ENCODE measurements at places on chromosomes 5 and 9.

DNA sequence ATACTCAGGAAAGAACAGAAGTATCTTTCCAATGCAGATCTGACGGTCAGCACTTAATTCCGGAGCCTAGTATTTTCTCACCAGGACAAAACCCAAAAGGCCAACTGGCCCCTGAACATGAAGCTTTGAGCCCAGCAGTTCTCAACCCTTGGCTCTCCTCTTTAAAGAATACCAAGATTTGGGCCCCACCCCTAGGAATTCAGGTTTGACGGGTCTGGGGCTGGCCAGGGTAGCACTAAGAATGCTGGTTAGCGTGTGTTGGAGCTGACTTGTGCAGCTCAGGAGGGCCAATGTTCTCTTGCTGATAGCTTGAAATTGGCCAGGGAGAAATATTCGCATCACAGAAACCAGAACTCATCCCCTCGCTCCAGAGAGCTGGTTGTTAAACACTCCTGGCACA lies 88.3 kb upstream of the PTCH1 start:
- DNase-seq = no peak

GRCh38 chr9:71758277-71758676 lies 10.0 kb downstream of the CEMIP2 start:
- no peak for DNase-seq

DNA sequence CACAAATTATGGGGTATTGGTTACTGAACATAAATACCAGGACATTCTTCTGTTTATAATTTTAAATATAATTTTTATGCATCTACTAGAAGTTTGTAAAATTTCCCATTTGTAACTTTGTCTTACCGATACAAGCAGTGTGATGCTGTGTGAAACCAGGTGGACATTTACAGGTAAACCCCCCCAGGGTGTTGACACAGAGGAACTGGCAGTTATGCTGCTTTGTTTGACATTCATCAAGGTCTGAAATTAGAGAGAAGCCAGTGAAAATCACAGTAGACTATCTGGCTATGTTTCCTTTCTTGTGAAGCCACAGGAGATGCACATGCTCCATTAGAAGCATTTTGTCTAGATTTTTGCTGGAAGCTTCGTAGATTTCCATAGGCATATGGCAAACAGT lies 190.9 kb downstream of the SLC12A2 start:
- DNase-seq = no peak

DNA sequence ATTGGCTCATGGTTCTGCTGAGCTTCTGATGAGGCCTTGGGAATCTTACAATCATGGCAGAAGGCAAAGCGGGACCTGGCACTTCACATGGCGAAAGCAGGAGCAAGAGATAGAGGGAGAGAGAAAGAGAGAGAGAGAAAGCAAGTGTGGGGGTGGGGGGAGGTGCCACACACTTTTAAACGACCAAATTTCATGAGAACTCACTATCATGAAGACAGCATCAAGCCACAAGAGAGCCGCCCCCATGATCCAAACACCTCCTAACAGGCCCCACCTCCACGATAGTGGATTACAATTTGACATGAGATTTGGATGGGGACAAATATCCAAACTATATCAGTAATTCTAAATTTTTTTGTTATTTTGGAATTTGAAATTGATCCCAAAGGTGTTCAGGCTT lies 553.9 kb downstream of the PRR16 start:
- no peak for DNase-seq

- no peak for DNase-seq
Measured at GRCh38 chr5:68033029-68033428, 182.5 kb upstream of the PIK3R1 start.

- no peak for DNase-seq
Measured at GRCh38 chr5:33105521-33105941, 335.2 kb upstream of the TARS1 start.

DNA sequence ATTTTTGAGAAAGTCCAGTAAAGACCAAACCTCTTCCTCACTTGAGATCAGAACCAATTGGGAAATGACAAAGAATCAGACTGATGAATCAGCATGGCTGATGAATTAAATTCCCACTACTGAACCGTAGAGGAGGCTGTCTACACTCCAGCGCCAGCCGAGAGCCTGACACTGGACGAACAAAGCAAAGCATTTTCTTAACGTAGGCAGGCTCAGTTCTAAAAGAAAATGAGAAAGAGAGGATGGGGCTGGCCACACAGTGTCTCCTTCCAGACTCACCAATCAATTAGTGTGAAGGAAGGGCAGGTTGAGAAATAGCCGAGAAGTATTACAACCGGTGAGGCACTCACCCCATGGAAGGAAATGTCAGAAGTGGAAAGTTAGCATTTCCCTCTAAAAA lies 49.4 kb downstream of the ITGA1 start:
- peak; percentile 43 for DNase-seq

GRCh38 chr9:532707-533106 lies 308.8 kb upstream of the DMRT1 start:
- DNase-seq = no peak

DNA sequence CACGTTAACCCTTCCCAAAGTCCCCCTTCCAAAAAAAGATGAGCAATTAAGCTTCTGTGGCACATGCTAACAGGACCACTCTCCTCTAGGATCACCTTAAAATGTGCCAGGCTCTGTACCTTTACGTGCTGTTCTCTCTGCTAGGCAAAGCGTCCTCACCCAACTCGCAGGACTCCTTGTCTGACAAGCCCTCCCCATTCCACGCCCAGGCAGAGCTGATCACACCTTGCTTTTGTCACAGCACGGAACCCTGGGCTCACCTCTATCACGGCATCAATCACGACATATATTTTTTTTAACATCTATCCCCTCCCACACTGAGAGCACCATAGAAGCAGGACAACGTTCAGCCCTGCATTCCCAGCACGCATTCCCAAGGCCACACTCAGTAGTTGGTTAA lies 47.1 kb downstream of the CDK5RAP2 start:
- no peak for DNase-seq

DNA sequence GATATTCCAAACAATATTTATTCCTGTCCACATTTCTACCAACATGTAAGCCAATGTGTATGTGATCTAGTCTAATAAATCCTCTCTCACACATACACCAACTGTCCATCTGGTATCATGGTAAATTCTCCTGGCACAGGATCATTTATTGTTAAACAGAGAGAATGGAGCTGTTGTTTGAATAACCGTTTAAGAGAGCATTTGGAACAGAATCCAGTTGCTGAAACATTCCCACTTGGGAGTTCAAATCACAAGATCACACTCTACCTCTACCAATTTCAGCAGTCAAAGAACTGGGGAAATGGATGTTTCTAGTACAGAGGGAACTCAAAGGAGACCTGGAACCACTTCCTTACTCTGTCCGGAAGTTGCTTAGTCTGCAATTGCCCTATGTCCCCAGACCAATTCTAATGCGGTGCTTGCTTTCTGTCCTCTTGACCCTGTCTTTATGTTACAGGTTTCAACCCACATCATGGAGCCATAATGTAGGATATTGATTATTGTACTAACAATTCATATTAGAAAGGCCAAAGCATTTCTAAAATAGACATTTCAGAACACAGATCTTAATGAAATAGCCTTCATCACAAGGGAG lies 488.4 kb downstream of the SEMA5A start:
- no peak for DNase-seq

DNA sequence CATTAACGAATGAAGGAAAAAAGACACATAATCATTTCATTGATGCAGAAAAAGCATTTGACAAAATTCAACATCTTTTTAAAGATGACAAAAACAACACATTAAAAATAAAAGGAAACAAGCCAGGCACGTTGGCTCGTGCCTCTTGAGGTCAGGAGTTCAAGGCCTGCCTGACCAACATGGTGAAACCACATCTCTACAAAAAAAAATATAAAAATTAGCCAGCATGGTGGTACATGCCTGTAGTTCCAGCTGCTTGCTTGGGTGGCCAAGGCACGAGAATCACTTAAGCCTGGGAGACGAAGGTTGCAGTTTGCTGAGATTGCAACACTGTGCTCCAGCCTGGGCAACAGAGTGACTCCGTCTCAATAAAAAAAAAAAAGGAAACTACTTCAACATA lies 77.0 kb downstream of the ERCC6L2 start:
- no peak for DNase-seq

- DNase-seq = no peak
Measured at GRCh38 chr5:84748313-84748712, 363.6 kb upstream of the EDIL3 start.

DNA sequence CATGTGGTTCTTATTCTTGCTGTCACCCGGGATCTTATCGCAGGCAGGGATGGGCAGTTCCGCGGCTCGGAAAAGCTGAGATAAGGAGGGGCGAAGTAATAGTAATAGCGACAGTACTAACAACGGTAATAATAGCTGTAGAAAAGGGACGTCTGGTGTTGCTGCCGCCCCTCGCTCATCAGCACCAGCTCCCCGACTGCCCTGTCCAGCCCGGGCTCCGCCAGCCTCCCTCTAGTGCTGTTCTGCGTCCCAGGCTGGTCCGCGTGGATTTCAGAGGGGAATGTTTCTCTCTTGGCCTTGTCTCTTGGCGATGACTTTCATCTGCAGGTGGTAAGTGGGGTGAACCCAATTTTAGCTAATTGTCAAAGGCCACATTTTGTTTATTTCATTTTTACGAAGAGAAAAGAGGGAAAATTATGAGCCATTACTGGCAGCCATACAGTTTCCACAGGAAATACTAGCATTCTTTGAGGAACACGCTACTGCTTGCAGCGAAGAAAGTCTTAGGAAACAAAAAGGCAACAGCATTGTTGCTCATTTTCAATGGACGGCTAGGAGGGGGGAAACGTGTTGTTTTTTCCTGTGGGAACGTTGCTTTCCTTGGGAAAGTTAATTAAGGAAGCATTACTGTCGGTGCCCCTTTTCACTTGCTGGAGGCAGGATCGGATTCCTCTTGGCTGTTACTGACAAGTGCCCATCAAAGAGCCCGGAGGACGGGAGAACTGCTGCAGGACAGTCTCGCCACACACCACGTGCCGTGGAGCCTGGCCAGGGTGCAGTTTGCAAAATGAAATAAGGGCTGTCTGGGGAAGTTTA lies 762 bp downstream of the SNCAIP start:
- peak; percentile 56 for DNase-seq

DNA sequence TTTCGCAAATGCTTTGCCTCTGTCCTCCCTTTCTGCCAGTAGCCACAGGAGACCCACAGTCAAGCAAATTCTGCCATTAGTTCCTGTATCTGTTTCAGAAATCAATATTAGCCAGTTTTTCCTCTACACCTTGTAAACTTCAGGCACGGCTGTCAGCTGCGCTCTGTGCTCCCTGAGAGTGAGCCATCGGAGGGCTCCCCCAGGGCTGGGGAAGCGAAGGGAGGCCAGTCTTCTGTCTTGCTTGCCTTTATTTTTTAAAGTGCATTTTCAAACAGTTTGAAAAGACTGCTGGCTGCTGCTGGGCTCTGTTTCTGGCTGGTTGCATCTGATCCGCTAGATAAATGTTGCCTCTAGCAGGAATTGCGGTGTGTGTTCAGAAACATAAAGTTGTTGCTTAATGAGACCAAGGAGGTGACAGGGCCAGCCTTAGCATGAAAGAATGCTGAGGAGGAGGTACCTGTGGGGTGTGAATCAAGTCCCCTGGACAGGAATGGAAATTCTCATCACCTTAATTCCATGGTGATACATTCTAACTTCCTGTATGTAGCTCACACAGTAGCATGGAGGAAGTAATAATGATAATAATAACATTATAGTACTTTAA lies 421.7 kb upstream of the KIF2A start:
- DNase-seq = no peak

DNA sequence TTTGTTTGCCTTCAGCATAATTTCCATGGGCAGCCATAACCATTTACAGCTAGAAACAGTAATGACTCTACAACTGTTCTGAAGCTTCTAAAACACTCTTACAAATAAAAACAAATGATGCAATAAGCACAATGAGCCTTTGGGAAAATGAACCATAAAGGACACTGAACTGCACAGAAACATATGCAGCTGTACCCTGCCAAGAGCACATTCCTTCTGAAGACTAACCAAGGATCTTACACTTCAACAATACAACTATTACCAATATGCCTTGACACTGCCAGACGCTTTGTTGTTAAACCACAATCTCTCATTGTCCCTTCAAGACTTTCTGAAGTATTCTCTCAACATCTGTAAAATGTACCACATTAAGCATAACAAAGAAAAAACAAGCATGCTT lies 104.2 kb upstream of the HMHB1 start:
- no peak for DNase-seq

GRCh38 chr9:109417054-109417453 lies 81.1 kb downstream of the PTPN3 start:
- DNase-seq = no peak

DNA sequence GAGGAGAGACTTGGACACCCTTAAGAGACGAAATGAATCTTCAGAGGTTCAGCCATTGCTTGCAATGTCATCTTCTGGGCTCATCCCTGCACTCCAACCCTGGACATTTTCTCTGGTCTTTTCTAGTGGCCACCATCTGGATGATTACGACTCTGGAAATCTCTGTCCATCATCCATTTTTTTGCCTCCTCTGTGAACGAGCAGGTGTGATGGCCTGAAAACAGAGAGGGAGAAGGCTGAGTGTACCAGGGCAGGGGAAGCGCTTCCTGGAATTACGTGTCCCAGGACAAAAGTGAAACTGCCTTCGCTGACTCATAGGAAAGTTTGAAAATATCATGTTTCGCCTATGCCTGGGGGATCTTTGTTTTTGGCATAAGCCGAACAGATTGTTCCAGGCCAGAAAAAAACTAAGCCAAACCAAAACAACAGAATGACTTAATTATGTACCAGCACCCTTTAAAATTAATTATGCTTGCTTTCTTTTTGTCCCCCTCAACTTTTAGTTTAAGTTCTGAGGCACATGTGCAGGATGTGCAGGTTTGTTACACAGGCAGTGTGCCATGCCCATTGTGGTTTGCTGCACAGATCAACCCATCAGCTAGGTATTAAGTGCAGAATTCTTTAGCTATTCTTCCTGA lies 31.9 kb downstream of the ANKRD33B start:
- DNase-seq = peak; percentile 21

- DNase-seq = peak; percentile 76
Measured at GRCh38 chr9:613771-614347, 227.6 kb upstream of the DMRT1 start.

DNA sequence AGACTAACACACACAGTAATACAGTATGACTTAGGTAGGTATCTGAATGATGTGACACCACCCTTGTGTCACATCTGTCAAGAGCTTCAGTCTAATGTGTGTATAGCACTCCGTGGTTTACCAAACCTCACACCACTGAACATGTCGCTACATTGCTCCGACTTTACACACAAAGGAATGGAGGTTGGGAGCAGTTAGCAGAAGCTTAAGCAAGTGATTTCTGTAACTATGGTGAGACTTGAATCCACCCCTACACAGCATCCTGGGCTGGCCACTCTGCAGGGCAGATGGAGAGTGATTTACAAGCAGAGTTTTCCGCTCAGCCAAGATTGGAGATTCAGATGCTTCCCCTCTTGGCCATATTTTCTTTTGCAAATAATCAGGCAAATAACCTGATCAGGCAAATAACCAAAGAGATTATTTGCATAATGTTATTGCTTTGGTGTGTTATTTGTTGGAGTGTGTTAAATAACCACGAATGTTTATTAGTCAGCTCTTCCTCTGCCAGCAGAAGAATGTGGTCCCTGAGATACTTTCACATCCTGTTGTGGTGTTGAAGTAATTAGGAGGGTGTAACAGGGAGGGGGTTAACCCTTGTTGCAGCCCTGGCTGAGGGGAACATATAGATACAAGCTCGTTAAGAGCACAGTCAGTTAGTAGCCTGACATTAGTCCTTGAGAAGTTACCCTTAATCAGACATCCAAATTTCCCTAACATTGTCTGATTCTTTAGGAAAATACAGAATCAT lies 92.8 kb downstream of the SNX18 start:
- no peak for DNase-seq
